ENCODE measurements at places on chromosomes 1 and 21.

DNA sequence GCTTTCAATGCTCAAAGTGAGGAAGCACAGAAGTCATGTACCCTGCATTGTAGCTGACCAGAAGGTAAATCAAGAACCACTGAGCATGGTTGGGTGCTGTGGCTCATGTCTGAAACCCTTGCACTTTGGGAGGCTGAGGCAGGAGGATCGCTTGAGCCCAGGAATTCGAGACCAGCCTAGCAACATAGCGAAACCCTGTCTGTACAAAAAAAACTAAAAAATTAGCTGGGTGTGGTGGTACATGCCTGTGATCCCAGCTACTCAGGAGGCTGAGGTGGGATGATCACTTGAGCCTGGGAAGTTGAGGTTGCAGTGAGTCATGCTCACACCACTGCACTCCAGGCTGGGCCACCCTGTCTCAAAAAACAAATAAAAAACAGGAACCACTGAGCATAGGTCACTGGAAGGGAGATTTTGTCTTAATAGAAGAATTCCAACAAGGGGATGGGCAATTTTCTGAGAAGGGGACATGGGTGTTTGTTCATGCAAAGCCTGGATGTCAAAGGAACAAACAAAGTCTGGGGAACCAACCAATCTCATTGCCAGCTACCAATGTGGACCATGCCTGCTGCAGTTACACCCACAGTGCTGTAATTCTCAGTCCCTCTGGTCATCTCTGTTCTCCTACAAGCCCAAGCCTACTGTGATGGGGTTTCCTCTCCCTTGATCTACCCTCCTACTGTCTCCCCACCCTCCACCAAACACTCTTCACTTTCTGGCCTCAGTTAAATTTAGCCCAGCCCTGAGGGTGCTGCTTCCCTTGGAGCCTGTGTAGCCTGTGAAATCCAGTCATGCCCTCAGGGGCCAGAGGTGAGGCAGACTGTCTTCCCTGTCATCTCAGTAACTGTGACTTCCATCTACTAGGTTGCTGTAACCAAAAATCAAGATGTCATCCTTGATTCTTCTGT, 47.9 kb downstream of the ELF3 start:
- DNase-seq = no peak

GRCh38 chr1:5770981-5771765, 221.1 kb downstream of the NPHP4 start:
- no peak for DNase-seq

- DNase-seq = peak; percentile 85
Observed at GRCh38 chr21:33266050-33266788, at the start of gene IL10RB. IL10RB (plus strand) TSS chr21:33266367; CDS start chr21:33266466, 99 bp downstream.

DNA sequence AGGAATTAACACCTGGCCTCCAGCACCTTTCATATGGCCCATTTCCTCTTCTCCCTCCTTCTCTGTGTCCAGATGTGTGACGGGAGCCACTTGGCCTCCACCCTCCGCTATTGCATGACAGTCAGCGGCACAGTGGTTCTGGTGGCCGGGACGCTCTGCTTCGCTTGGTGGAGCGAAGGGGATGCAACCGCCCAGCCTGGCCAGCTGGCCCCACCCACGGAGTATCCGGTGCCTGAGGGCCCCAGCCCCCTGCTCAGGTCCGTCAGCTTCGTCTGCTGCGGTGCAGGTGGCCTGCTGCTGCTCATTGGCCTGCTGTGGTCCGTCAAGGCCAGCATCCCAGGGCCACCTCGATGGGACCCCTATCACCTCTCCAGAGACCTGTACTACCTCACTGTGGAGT, 5.6 kb downstream of the TMEM61 start:
- DNase-seq = no peak
